ENCODE measurements at places on chromosomes 3 and 15.

DNA sequence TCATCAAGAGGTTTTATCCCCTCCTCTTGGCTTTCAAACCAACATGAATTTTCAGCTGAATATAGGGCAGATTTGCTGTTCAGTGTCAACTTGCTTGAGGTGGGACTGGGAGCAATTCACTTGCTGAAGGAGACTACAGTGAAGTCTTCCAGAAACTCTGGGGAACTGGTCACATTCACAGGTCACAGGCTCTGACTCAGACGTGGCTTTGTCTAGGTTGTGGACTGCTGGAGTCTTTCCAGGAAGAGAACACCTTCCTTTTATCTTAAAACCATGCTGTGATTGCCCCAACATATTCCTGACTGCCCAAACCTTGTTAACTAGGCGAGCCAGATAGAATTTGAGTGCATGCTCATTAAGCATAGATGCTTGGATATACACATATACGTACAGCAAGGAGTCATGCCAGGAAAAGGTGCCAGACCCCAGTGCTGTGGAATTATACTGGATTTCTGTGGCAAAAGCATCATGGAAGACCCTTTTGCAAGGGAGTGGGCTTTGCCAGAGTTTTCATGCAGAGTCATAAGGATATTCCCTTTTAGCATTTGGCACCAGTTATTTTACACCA lies 399.1 kb upstream of the TBL1XR1 start:
- DNase-seq = no peak

GRCh38 chr3:154886437-154886836 lies 193.7 kb upstream of the MME start:
- no peak for DNase-seq

GRCh38 chr15:50800715-50801114 lies 35.2 kb upstream of the SPPL2A start:
- no peak for DNase-seq

- DNase-seq = no peak
Measured at GRCh38 chr3:136166507-136166906, 29.6 kb downstream of the MSL2 start.

DNA sequence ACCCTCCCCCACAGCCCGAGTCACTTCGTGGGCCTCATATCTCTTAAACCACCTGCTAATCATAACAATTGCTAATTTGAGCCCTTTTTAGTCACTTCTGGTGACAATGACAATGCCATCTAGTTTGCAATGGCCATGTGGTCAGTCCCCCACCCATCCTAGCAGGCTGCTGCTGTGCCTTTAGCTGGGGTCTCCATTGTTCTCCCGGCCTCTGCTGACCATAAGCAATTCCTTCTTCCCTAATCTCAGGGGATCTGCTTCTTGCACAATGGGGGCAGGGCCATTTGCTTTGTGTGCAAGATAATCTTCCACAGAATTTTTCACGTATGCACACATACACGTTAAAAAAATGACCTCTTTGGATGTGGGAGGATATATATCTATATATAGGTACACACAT lies 406.1 kb upstream of the ONECUT1 start:
- no peak for DNase-seq

DNA sequence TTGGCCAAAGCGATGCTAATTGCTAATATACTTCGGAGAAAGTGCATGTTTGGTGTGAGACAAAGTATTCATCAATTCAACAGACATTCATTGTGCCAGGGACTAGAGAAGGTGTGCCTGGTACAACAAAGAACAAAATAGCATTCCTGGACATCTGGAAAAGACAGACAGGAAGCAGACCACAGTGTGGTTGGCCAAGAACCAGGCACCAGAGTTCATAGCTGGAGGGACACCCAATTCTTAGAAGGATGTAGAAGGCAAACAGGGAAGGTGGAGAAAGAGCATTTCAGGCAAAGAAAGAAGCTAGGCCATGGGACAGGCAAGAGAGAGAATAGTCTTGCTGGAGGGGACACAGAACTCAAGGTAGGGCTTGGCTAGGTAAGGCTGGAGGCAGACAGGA lies 105.8 kb upstream of the ETV5 start:
- no peak for DNase-seq

DNA sequence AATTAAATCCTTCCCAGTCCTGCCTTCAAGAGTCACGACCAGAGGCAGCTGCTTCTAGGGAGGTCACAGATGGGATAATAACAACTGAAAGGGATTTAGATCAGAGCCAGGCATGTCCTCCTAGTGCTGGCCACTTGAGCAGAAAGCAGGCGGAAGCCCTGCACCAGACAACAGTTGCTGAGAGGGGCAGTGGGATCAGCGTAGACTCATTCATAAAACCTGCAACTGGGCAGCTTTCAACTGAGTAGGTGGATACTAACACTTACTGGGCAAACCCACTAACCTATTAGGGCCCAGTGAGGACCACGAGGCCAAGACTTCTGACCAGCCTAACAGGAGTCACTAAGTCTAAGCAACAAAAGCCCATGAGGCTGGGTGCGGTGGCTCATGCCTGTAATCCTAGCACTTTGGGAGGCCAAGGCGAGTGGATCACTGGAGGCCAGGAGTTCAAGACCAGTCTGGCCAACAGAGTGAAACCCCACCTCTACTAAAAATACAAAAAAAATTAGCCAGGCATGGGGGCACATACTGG lies 67.0 kb downstream of the DAPK2 start:
- no peak for DNase-seq

DNA sequence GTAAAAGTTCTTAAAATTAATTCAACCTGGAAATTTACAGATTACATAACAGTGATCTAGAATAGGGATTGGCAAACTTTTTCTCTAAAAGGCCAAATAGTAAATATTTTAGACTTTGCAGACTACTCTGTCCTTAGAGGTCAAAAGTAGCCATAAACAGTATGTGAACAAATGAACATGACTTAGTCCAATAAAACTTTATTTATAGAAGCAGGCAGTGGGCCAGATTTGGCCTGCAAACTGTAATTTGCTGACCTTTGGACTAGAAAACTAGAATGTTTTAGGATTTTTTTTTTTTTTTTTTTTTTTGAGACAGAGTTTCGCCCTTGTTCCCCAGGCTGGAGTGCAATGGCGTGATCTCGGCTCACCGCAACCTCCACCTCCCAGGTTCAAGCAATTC lies 12.1 kb downstream of the SENP8 start:
- no peak for DNase-seq

DNA sequence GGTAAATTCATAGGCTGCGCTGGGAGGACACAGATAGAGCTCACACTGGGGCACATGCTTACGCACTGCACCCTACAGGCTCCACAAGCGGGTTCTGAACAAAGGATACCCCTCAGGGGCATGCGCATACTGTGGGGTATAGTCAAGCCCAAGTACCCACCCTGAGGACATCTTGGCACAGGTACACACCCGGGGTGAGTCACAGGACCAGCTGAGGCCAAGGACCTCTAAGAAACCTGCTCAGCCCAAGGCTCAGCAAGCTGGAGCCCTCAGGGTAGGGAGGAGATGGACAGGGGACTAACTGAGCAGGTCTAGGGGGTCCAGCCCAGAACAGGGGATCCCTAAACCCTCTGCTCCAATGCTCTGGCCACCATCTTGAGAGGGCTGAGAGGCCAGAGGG lies 3.3 kb downstream of the SHISA5 start:
- no peak for DNase-seq

DNA sequence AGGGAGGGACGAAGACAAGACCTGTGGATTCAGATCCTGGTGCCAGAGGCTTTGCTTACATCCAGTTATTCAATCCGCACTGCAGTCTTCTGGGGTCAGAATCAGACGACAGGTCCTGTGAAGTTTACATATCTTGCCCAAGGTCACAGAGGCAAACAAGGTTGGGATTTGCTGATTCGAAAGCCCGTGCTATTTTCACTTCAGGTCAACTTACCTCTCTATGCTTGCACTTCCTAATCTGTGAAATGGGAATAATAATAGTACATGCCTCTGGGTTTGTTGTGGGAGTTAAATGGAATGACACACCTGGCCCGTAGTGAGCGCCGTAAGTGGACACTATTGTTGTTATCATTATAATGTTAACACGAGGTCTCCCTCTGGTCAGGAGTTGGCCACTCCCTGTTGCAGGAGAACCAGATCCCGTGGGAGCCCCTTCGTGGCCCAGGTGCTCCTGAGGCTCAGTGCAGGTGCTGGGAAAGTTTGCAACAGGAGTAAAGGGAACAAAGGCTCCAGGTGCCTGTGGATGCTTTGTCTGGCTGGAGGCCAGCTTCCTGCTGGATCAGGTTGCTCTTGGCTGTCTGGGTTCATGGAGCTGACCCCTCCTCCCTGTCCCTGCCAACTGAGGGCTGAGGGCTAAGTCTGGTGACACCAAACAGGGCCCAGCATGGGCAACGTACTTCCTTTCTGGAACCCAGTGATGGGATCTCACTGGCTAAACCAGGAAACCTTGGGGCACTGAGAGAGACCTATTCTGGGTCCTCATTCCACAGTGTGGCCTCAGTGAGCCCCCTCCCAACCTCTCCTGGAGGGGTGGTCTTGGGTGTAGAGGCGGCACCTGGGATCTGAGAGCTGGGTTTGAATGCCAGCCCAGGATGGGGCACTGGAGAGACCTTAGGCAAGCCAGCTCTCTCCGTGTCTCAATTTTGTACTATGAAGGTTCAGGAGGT lies 40.1 kb upstream of the SEMA4B start:
- DNase-seq = no peak

Measured in natural killer cell (primary cell).